ENCODE measurements at places on chromosomes 2 and 18.

DNA sequence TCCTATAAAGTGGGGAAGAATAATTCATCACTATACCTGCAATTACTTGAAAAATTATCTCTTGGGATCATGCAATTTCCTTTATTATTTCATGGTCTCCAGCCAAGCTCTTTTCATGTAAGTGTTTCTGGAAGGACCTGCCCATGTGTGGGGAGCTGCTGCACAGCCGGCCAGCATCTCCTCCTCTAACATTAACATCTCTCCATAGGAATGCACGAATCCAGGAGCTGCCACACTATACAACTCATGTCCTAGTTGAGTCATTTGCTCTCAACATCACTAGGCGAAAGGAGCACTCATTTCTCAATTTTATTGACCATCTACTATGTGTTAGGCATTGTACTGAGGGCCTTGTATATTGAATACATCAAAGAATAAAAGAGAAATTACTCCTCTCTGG, 144.3 kb upstream of the ERBB4 start:
- DNase-seq = no peak

DNA sequence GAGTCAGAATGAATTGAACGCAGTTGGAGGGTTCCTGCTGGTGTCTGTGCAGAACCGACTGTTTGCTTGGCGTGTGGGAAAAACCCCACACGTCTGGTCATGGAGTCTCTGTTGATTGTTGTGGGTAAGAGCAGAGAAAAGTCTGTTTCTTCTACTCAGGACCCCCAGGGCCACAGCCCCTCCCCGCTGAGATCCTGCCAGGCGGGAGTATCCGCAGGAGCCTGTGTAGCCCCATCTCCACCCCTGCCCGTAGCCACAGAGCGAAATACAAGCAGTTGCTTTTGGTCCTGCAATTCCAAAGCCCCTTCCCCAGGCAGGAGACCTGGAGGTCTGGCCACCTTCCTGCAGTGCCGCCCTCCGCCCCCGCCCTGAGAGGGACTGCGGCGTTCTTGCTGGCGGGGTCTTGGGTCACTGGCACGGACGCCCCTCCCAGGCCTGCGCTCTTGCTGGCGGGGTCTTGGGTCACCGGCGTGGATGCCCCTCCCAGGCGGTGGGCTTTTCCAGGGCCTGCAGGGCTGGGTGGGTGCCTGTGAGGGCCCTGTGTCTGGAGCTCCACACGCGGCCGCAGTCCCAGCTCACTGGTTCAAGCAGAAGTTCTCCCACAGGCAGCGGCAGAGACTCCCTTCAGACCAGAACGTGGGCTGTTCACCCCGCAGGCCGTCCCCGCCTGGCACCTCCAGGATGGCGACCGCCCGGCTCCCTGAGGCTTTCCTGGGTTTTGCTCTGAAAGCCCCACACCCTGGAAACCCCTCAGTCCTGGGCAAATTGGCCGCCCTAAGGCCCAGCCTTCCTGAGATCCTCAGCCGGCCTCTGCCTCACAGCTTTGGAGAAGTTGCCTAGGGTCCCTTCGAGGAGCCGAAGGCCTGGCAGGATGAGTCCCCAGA, 76.0 kb upstream of the CTDP1 start:
- no peak for DNase-seq

GRCh38 chr2:67346718-67347407, 50.3 kb upstream of the ETAA1 start:
- no peak for DNase-seq

DNA sequence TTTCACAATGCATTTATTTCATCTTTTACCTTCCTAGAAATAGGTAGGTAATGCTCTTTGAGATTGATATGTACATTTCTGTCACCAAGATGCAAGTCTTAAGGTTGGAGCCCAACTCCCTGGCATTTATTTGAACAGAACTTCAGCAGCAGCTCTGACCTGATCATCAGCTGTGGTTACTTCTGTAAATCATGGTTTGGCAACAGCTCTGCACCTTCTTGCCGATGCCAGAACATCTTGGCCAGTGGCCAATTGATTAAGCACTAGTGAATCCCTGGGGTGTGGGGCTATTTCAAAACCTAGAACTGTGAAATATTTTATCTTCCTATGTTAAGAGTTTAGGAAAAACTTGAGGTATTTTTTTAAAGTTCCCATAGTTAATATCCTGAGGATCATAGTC, 124.8 kb upstream of the NYAP2 start:
- DNase-seq = no peak

GRCh38 chr2:44135771-44136170, 32.9 kb upstream of the PPM1B start:
- DNase-seq = no peak

- no peak for DNase-seq
Observed at GRCh38 chr2:186442885-186443284, 43.2 kb upstream of the ZC3H15 start.

DNA sequence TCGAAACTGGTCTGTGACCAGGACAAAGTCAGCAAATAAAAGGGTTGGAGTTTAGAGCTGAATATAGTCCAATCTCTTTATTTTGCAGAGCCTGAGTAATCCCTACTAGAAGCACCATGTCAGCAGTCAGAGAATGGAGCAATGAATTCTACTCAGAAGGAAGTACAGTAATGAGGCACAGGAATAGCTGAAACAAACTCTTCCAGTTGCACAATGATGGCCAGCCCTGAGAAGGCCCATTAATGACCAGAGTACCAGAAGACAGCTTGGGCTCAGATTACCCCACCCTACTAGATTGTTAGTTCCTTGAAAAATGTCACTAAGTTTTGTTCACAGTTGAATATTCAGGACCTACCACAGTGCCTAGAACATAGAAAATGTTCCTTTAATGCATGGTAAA, 40.3 kb upstream of the SCG2 start:
- no peak for DNase-seq

DNA sequence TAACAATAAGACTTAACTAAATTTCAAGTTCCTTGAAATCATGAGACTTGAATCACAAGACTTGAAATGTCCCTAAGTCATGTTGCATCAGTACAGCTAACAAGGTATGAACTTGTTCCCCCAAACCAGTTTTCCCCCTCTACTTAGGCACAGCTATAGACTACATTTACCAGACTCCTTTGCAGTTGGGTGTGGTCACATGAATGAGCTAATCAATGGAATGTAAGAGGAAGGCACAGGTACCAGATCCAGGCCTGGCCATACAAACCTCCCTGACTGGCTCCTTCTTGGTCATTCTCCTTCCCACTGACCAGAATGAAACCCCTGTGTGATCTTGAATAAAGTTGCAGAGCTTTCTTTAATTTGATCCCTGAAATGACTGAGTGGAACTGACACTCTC, 77.8 kb downstream of the DNER start:
- DNase-seq = no peak

- DNase-seq = no peak
Observed at GRCh38 chr2:195945056-195945455, 123.6 kb downstream of the DNAH7 start.

DNA sequence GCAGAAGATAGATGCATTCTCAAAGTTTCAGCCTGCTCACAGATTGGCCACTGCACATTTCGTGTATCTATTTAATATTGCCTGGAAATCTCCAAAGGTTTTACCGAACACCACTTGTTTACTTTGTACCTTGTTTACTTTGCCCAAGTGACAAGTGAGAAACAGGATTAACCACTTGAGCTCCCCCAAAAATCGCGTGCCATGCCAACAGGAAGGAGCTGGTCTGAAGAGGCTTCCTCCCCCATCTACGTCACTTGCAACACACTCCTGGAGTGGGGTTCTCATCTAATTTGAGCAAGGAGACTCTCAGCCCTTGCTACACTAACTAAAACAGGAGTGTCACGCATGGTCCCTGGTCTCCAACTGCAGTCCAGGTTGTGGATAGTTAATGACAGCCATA, 212.5 kb upstream of the TMEM200C start:
- DNase-seq = no peak
